ENCODE measurements at places on chromosomes 5 and 9.

DNA sequence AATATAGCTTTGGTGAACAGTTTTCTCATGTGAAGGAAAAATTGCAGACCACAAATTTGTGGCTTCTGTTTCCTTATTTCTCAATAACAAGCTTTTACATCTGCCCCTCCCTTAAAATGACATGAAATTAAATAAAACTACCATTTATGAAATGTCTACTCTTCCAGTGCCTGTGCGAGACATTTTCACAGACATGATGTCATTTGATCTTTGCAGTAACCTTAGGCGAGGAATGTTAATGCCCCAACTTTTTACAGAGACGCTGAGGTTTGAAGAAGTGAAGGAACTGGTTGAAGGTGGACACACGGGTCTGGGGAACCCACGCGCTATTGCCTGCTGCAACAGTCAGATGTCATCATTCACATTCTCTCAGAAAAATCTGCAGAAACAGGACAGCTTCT is 61.5 kb downstream of the OSTF1 start:
- DNase-seq = no peak

GRCh38 chr9:19243366-19244033 is 13.0 kb downstream of the DENND4C start:
- DNase-seq = no peak

GRCh38 chr5:50854082-50854481 is 187.6 kb downstream of the PARP8 start:
- DNase-seq = no peak

- DNase-seq = no peak
Observed at GRCh38 chr5:65835191-65835590, 91.2 kb upstream of the ERBIN start.

DNA sequence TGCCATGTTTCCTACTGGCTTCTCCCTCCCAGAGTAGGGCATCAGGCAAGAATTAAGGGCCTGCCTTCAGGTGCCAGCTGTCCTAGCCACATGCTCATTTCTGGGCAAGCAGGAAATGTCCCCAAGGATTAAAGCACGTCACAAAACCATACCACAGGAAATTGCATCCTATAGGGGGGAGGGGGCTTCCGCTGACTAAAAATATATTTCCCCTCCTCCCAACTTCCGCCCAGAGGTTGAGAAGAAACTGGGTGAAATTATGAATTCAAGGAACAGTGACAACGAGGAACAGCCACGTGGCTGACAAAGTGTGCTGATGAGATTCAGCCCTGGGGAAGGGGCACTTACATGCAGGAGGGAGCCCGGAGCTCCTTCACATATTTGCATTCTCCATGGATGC is 4.1 kb downstream of the HBEGF start:
- DNase-seq = peak; percentile 48

DNA sequence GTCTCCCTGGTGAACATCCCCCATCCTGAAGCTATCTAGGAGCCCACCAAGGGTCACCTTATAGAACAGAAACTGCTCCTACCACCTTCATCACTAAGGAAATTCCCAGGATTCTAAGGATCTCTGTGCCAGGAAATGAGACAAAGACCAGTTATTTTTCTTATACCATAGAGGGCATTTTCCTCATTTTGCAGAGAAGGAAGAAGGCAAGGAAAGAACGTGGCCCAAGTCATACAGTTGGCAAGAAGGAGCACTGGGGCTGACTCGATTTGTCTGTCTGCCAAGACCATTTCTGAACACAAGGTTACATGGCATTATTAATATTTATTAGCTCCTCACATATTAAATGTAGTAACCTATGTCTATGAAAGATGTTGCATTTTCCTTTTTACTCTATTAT is 49.6 kb upstream of the TNFSF15 start:
- no peak for DNase-seq

Data from GDM1 (cell line).